NCI-H2029 treated with DMSO at 0.1 percent for 48 hours (cell line): ENCODE measurements at places on chromosomes 6 and 20.
A peak's percentile ranks its signal among the peaks of the same experiment; 100 is the strongest.

GRCh38 chr6:33994472-33995308, 151.2 kb downstream of the GRM4 start:
- peak; percentile 26 for DNase-seq

- no peak for DNase-seq
Measured at GRCh38 chr6:52990342-52990741, 4.7 kb downstream of the GSTA4 start.

DNA sequence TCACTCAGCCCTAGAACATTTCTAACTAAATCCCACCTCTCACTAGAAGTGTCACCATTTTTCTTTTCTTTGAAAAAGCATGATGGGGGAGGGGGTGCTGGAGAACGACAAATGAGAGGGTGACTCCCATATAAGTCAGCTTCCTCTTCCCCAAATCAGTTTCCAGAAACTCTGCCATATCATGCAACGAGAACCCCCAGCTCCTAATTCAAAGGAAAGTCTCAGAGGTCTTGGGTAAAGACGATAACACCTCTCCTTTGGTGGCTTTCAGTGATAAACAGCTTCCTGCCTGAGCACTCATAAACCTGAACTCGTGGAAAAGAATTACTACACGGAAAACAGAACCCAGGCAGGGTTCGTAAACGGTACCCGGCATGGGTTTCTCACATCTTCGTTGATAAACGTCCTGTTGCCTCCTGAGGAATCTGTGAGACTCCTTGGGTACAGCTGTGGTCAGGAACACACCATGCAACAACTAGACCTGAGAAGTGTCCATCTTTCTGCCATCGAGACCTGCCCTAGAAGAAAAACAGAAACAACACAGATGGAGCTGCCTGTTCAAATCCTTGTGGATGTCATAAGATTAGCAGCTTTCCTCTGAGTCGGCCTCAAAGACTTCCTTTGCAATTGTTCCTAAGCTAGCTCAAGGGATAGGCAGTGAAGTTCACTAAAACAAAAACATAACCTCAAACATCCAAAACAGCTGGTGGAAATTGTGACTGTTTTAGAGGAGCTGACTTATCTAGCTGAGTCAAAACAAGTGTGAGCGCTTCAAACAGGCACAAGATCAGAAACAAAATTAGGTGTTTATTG, 185.8 kb upstream of the PRDM1 start:
- no peak for DNase-seq

DNA sequence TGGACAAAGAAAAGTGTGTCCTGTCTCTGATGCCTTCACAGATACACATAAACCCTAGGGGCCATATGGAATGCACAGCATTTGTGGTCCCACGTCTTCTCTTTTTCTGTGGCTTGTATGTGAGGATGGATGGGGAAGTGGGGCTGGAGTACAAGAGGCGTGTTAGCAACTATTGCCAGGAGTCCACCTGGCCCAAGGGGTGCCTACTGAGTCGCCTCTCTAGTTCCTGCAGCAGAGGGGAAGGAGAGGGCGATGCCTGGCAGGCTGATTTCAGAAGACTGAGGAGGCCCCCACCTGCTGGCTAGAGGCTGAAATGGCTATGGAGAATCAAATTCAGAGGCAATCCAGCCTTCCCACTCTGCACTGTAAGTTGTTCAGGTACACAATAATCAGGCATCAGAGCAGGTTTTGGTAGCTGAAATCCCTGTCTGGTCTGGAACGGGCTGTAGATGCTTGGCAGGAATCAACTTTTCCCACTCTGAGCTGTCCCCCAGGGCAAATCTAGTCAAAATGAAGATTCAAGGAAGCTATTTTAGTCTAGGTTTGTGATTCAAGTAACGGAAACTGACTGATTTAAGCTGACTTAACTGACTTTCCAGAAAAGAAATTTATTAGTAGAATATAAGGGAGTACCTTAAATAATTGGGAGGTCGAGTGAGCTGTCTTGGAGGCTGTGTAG, 14.9 kb upstream of the PPARD start:
- no peak for DNase-seq

DNA sequence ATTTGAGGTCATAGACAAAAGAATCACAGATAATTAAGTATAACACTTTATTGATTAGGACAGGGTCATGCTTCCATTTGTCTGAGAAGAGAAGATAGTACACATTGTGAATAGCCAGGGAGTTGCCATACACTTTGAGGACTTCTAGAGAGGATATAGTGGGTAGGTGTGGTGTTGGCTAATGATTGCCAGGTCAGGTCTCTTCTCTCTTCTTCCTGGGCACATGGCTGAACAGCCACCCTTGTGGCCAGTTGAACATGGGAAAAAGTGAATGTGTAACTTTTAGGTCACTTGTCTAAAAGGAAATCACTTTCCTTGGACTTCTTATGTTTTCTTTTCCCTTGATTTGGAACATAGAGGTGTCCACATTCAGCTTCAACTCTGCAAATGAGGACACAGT, 772.1 kb upstream of the MAP3K7 start:
- DNase-seq, result no peak

DNA sequence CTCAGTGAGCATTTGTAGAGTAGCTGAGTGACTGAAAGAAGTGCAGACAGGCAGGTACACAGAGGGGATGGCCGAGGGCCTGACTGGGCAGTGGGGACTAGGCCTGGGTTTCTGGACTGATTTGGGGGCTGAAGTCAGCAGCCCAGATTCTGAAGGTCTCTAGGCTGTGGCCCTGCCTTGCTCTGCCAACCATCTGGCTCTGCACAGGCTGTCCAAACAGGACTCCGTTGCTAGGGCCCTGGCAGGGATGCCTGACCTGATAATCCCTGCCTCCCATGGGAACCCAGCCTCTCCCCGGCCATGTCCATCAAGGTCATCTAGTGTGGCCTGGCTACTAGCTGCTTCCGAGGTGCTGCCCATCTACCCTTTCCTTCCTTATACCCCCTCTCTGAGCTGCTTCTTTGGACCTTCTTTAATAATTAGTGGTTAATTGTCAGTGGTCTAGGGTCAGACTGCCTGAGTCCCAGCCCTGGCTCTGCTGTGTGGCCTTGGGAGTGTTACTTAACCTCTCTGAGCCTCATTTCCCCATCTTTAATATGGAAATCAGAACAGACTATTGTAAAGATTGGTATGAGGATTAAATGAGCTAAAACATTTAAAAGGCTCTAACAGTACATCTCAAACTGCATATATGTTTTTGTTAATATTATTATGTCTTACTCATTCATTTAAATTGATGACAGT, 137.9 kb downstream of the VEGFA start:
- no peak for DNase-seq

DNA sequence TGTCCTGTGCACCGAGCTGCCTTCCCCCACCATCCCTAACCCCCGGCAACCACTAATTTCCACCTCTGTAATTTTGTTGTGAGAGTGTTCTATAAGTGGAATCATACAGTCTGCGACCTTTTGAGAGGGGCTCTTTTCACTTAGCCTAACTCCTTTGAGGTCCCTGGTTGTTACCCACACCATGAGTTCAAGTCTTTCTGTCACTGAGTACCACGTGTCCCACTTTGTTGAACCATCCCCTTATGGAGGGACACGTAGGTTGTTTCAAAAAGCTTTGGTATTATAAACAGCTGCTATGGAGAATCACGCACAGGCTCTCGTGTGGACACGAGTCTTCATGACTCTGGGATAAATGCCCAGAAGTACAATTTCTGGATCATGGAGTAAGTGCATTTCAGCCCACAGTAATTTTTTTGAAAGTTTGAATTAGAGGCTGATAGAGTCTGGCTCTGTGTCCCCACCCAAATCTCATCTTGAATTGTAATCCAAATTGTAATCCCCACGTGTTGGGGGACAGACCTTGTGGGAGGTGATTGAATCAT, 9.5 kb downstream of the FAM209B start:
- no peak for DNase-seq

DNA sequence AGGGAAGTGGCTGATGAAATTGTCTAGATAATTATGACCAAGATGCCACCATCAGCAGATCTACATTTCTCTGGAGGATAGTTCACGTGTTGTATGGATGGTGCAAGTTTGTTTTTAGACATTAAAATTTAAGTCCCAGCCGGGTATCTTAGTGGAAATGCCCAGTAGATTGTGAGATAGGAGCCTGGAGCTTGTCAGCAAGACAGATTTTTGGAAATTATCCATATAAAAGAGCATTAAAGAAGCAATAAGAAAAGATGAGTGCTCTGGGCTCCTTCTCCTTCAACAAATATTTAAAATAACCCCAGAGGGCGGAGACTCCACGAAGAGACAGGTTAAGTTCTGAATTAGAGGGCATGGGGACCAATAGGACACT, 47.6 kb upstream of the SMLR1 start:
- no peak for DNase-seq

GRCh38 chr6:34900321-34901031, 11.4 kb downstream of the ANKS1A start:
- DNase-seq, result no peak

- no peak for DNase-seq
Measured at GRCh38 chr20:63138855-63139341, 77.0 kb downstream of the YTHDF1 start.

DNA sequence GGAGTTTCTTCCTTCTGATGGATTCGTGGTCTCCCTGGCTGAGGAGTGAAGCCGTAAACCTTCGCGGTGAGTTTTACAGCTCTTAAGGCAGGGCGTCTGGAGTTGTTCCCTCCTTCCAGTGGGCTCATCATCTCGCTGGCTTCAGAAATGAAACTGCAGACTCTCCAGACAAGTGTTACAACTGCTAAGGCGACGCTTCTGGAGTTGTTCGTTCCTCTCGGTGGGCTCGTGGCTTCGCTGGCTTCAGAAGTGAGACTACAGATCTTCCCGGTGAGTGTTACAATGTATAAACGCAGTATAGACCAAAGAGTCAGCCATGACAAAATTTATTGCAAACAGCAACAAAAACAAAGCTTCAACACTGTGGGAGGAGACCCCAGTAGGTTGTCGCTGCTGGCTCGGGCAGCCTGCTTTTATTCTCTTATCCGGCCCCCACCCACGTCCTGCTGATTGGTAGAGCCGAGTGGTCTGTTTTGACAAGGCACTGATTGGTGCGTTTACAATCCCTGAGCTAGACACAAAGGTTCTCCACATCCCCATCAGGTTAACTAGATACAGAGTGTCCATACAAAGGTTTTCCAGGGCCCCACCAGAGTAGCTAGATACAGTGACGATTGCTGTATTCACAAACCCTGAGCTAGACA, 113.2 kb downstream of the GPX5 start:
- no peak for DNase-seq

GRCh38 chr6:11143394-11144371, 32.2 kb upstream of the ERVFRD-1 start:
- no peak for DNase-seq

DNA sequence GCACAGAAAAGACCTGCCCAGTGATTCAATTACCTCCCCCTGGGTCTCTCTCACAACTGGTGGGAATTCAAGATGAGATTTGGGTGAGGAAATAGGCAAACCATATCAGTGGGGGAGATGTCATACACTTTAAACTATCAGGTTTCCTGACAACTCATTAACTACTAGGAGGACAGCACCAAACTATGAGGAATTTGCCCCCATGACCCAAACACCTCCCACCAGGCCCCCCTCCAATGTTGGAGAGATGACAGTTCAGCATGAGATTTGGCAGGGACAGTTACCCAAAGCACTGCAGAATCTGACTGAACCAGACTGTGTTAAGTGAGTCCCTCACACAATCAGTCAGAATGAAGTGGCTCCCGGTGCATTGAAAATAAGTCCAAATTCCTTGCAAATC, 148.0 kb downstream of the TTLL2 start:
- DNase-seq, result no peak

GRCh38 chr6:166296035-166296883, 11.9 kb downstream of the PRR18 start:
- DNase-seq, result no peak

DNA sequence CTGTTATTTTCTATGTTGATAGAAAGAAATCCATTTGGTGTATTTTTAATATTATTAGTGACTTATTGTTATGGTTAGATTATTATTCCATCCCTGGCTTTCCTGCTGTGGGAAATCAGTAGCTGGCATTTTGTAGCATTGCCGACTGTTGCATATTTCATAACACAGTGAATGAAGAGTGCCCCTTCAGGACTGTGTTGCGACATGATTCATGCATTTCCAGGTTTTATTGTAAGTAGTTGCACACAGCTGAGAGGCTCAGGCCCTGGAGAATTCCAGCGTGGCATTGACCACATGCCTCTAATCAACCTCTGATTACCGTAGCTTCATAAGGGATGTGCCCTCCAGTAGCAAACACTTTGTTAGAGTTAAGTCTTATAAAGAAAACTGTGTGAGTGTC, 263.9 kb downstream of the FARS2 start:
- DNase-seq, result no peak

- DNase-seq, result no peak
Measured at GRCh38 chr6:167452338-167453081, 127.6 kb downstream of the TTLL2 start.

- DNase-seq, result no peak
Measured at GRCh38 chr6:126182650-126183311, 157.1 kb upstream of the CENPW start.

- no peak for DNase-seq
Measured at GRCh38 chr6:85026021-85026420, 261.6 kb upstream of the TBX18 start.

- no peak for DNase-seq
Measured at GRCh38 chr6:28657769-28658465, 132.2 kb downstream of the GPX5 start.

DNA sequence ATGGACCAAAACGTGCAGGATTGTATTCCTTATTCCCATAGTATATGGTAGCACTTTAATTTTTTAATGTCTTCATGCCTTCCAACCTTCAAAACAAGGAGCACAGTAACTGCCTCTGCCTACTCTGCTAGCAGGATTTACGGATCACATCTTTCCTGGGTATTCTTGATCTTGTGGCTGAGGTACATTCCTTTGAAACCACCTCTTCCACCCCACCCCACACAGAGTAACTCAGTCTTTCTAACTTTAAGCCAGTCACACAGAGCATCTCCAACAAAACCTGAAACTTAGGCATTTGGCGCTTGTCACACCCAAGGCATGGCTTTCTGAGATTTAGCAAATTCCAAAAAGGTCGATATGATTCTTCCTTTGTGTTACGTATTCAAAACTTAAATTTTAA, 2.3 kb upstream of the ID4 start:
- DNase-seq, result no peak

DNA sequence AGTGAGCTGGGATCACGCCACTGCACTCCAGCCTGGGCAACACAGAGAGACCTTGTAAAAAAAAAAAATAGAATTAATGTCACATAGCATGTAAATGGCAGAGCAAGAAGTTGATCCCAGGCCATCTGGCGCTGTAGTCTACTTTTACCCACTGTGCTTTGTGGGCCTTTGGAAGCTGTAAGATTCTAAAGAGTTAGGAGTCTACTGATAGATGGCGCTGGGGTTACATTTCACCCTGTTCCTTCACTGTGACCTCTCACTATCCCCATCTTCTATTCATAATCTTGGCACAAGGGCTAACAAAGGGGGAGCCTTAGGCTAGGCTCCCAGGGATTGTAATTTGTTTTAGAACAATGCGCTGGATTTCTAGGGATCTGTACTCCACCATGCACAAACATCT, 24.4 kb downstream of the SIRPD start:
- no peak for DNase-seq
